ENCODE measurements at places on chromosomes 12 and 14. TPM values are rescaled to one million over a fixed set of nuclear protein-coding genes. Genes with fewer than 3 reads are reported as not detected.

The TAS2R30 gene
- 6.9 TPM for total RNA-seq

The DAD1 gene
- total RNA-seq = 143 TPM

The PHETA1 gene
- 13.5 TPM for total RNA-seq

The HSPB8 gene
- 88.4 TPM for total RNA-seq

The DDHD1 gene
- 29.8 TPM for total RNA-seq

The PTMS gene
- 396 TPM for total RNA-seq

The DPPA3 gene
- total RNA-seq = not detected

The SLCO1A2 gene
- total RNA-seq = not detected

The NPFF gene
- total RNA-seq = not detected

The RERGL gene
- 6.9 TPM for total RNA-seq

The ERBB3 gene
- total RNA-seq = 3.2 TPM
